ENCODE measurements at places on chromosomes 16 and 17.
A peak's percentile ranks its signal among the peaks of the same experiment; 100 is the strongest.

GRCh38 chr17:7886227-7887037 is 2.2 kb upstream of the CHD3 start:
- peak; percentile 27 for DNase-seq

DNA sequence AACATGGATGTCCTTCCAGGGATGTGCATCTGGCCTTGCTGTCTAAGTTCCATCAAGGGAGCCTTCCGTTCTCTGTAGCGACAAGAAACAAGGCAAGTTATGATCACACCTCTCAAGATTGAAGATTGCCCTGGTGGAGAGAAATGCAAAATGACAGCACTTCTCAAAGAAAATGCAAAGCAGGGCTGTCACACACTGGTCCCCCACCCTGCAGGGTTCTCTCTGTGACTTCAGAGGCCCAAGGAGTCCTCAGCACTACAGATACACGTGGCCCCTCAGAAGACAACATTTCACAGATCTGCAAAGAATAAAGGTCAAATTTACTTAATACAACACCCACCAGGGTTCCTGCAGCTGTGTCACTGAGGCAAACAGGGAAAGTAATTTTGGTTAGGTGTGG is 60.7 kb upstream of the TEX2 start:
- DNase-seq: no peak

DNA sequence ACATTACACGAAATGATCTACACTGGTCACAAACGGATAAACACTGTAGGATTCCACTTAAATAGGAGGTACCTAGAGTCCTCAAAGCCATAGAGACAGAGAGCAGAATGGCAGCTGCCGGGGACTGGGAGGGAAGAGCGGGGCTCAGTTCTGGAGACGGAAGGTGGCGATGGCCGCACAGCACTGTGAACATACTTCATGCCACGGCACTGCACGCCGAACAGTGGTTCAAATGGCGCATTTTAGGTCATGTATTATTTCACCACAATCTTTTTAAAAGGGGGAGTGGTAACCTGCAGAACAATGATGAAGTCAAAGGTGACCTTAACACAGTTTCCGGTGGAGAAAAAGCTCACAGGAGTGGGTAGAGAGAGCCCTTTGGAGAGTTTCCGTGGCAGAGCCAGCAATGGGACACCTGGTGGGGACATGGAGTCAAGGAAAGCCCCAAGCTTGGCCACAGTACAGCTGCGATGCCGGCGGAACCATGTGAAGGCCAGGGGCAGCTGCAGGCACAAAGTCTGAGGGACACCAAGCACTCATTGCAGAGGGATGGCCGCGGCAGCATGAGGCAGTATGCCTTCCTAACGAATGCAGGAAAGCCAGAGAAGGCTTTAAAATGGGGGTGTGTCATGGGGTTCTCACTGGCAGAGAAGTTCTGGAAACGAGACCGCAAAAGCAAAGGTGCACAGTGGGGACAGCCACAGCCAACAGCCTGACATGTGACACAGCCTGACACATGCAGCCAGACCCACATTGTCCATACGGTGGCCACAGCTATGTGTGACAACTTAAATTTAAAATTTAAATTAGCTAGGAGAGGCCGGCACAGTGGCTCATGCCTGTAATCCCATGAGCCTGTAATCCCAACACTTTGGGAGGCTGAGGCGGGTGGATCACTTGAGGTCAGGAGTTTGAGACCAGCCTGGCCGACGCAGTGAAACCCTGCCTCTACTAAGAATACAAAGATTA is 7.3 kb downstream of the FLCN start:
- DNase-seq: no peak

DNA sequence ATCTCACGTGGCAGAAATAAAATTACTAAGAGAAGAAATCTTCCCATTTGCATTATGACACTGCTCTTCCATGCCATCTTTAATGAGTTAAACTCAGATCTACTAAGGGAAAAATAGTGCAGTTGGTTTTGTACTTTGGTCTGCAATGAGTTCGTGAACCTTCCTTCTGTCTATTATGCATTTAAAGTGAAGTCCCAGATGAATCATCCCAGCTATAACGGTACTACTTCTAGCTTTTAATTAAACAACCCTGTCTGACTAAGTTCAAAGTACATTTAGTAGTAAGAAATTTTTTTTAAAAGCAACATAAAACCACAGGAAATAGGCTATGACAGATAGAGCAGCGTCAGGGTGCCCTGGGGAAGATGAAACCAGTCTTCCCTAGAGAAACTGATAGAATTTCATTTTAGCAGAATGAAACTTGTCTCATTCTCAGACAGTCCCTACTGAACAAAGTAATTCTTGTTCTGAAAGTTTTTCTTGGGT is 1.8 kb downstream of the TMIGD1 start:
- DNase-seq: no peak

GRCh38 chr17:48841395-48841831 is 10.6 kb downstream of the CALCOCO2 start:
- no peak for DNase-seq

GRCh38 chr17:2380226-2380922 is 20.5 kb downstream of the MNT start:
- DNase-seq: no peak

GRCh38 chr16:12833926-12834325 is 30.2 kb upstream of the CPPED1 start:
- DNase-seq: peak; percentile 7

DNA sequence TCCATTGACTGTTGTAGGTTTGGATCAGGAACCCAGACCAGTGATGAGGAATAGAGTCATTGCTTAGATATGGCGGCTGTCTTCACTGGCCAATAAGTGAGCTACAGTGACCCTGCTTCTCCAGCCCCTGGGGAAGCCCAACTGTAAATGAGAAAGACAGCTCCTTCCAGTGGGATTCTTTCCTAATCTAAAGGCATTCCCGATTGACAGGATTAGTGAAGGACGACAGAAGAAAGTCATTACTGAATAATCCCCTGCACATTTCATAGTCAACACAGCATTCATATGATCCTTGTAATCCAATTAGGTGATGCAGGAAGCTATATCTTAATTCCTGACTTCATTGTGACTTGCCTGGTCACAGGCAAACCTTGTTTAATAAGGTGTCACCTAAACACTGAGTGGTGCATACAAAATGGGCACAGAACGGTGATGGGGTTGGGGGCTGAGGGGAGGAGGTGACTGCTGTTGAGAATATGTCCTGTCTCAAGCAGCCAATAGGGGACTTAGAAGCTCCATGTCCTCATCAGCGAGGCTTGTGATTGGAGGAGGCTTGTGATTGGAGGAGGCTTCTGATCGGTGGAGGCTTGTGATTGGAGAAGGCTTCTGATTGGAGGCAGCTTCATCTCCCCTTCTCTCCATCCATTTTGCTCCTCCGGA is 242.6 kb downstream of the XYLT1 start:
- DNase-seq: no peak

GRCh38 chr17:37743875-37744632 is 805 bp downstream of the HNF1B start:
- no peak for DNase-seq

GRCh38 chr17:1592751-1593629 is 30.4 kb upstream of the PITPNA start:
- no peak for DNase-seq

DNA sequence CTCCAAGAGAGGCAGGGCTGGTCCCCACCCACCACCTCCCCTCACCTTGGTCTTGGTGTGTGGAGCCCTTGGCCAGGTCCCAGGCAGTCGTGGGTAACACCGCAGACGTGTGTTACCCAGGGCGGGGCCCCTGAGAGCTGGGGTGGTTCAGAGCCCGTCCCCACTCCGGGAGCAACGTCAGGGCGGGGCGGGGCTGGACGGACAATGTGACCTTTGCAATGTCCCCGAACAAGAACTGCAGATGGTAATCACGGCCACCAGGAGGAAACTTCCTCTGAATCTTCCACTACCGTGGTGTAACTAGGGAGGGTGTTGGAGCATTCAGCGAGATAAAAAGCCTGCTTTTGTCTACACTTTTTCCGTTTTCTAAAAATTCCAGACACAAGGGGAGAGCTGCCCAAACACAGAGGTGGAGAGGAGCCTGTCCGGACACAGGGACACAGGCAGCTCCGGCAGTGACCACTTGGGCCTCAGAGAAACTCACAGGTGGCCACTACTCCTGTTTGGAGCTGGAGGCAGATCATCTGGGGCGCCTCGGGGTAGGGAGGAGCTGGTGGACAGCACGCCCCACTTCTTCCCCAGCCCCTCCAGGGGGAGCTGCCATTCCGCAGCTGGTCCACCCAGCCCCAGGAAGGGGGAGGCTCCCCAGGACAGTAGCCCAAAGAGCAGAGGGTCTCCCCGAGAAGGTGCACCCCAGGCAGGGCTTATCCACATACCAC is 14.2 kb upstream of the SLC38A10 start:
- DNase-seq: peak; percentile 74

DNA sequence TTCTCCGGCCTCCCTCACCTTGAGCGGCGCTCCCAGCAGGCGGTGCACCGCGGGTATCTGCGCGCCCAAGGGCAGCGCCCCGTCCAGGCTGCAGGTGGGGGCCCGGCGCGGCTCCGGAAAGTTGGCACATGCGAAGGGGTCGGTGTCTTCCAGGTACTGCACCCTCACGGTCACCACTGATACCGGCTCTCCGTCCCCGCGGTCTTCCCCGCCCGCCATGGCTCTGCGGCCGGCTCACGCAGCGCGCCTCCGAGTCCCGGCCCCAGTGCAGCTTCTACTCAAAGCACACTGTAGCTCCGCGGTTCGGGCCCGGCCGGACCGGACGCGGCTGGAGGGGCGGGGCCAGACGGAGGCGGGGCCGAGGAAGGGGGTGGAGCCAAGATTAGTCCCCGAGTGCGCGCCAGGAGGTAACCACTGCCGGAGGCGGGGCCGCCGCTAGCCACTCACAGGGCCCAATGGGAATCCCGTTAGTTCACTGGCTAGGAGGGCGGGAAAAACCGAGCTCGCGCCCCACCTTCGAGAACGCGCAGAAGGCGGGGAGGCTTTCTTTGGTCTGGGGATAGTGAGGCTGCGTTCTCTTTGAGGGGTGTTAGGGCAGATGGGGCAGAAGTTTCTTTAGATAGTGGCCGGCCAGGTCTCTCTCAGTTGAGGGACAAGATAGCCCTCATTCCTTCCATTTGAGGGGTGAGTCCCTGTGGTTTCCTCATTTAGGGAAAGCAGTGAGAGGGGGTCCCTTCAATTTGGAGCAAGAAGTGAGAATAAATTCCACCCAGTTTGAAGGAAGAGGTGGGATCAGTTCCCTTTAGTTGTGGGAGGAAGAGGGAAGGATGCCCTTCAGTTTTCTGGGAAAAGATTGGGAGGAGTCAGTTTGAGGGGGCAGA is at the start of gene FHOD1:
FHOD1 (minus strand) TSS at position 290 of the 881 bp plus-strand sequence; CDS start at position 219, 71 bp downstream.
- peak; percentile 93 for DNase-seq

DNA sequence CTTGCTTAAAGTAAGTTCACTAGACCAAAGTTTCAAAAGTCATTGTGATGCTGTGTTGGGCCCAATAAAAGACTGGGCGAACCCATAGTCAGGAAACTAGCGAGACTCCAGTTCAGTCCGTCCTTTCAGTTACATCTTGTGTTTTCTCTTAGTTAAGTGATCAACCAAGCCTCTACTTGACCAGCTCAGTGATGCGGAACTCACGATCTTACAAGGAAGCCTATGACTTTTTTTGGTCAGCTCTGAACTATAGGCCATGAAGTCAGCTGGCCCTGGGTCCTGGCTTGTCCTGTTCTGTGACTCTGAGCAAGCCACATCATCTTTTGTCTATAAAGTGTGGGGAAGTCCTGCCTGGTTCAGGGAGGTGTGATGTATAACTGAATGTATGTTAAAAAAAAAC is 21.7 kb upstream of the WSCD1 start:
- DNase-seq: no peak

DNA sequence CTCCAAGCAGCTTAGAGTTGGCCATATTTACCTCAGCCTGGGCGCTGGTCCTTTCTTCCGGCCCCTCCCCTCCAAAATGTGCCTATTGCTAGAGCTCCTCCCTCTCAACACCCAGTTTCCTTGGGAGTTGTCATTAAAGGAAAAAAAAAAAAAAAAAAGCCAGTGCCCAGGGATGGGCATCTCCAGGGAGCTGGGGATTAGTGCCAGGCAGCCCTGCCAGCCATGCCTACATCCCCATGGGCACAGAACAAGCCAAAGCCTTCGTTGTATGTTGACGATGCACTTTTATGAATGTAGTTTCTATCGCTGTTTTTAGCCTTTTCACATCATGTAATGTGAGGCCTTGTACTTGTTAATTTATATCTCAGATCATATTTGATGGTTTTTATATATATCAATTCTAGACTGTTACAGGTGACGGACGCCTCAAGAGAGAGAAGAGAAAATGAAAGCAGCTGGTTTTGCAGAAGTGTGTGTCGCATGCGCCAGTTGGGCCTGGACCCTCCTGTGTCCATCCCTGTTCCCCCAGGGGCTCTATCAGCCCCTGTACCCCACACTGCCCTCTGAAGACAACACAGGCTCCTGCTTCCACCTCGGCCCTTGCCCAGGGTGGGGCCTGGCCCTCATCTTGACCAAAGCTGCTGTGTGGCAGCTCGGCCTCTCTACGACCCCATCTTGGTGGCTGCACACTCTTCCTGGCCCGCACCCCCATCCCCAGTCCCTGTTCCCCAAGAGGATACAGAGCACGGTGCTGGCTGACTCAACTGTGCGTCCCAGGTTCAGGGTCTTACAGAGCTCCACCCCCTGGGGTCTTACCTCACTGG is 4.8 kb downstream of the LIMD2 start:
- DNase-seq: no peak

DNA sequence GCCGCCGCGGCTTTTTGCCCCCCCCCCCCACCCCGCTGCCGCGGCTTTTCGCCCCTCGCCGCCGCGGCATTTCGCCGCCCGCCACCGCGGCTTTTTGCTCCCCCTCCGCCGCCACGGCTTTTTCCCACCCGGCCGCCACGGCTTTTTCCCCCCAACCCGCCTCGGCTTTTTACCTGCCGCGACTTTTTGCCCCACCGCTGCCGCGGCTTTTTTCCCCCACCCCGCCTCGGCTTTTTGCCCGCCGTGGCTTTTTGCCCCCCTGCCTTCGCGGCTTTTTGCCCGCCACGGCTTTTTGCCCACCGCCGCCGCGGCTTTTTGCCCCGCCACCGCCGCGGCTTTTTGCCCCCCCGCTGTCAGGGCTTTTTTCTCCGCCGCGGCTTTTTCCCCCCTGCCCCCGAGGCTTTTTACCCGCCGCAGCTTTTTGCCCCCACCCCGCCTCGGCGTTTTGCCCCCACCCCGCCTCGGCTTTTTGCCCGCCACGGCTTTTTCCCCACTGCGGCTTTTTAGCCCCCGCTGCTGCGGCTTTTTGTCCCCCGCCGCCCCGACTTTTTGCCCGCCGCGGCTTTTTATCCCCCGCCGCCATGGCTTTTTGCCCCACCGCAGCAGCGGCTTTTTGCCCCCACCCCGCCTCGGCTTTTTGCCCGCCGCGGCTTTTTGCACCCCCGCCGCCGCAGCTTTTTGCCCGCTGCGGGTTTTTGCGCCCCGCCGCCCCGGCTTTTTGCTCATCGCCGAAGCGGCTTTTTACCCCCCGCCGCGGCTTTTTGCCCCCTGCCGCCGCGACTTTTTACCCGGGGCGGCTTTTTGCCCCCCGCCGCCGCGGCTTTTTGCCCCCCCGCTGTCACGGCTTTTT is 527.8 kb upstream of the WSB1 start:
- no peak for DNase-seq
